ENCODE measurements at places on chromosomes 6 and 20. TPM values are rescaled to one million over a fixed set of nuclear protein-coding genes. Genes with fewer than 3 reads are reported as not detected.

DNA sequence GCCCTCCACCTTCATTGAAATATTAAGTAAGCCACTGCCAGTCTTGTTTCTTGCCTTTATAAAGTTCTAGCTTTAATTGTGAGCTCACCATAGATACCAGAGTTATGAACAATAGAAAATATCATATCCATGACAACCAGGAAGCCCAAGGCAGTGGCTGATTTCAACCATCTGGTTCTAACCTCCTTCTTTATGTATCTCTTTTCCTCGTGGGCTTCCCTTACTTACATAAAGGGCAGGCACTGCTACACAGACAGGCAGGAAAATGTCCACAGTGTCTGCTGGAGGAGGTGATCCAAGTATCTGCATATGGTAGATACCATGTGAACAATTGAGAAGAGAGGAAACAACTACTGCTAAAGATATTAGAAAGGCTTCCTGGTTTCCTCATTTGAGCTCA is 65.2 kb upstream of the PRND start:
- no peaks in the 10 kb centered on the region for H3K4me1 ChIP-seq
- no peak overlapping the region for H3K27ac ChIP-seq
- H3K4me3 ChIP-seq = no peak overlapping the region
- H3K27me3 ChIP-seq = no peaks in the 10 kb centered on the region
- DNase-seq = no peak

GRCh38 chr6:37008484-37009465 is 3.3 kb downstream of the FGD2 start:
- no peak overlapping the region for H3K27ac ChIP-seq
- DNase-seq = no peak
- no peak overlapping the region for H3K4me3 ChIP-seq

SYS1 gene
- 23.9 TPM for total RNA-seq

- no peaks in the 10 kb centered on the region for H3K27me3 ChIP-seq
- H3K4me1 ChIP-seq = peaks cover 8% of the 10 kb centered on the region
- DNase-seq = no peak
- no peaks in the 10 kb centered on the region for H3K36me3 ChIP-seq
- no peak overlapping the region for H3K4me3 ChIP-seq
Observed at GRCh38 chr20:24915440-24915839, 33.6 kb upstream of the CST7 start.

BPIFB2 gene
- total RNA-seq = not detected

GRCh38 chr6:111184827-111185532 is 97.7 kb downstream of the SLC16A10 start:
- H3K27ac ChIP-seq = no peak overlapping the region
- DNase-seq = no peak
- H3K36me3 ChIP-seq = no peaks in the 10 kb centered on the region
- H3K27me3 ChIP-seq = peaks cover 11% of the 10 kb centered on the region
- H3K4me1 ChIP-seq = no peaks in the 10 kb centered on the region
- no peak overlapping the region for H3K4me3 ChIP-seq

DNA sequence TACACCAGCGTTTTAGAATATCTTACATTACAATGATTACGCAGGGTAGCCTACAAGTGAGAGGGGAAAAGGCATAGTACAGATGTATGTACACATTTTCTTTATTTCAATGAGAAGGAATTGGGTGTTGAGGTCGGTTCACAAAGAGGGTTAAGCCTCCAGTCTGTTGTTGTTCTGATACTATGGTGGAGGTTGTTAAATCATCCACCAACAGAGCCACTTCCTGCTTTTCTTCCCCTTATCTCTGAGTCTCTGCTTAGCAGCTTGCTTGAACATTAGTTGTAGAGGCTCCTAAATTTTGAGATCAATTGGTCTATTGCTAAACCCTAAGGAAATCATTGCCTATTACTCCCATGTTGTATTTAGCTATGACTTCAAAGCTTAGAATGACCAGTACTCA is 7.3 kb downstream of the RGS17 start:
- no peaks in the 10 kb centered on the region for H3K36me3 ChIP-seq
- no peaks in the 10 kb centered on the region for H3K4me1 ChIP-seq
- no peak for DNase-seq
- H3K4me3 ChIP-seq = no peak overlapping the region
